Fibroblast of the aortic adventitia (primary cell): ENCODE measurements at places on chromosomes 1 and 21.

DNA sequence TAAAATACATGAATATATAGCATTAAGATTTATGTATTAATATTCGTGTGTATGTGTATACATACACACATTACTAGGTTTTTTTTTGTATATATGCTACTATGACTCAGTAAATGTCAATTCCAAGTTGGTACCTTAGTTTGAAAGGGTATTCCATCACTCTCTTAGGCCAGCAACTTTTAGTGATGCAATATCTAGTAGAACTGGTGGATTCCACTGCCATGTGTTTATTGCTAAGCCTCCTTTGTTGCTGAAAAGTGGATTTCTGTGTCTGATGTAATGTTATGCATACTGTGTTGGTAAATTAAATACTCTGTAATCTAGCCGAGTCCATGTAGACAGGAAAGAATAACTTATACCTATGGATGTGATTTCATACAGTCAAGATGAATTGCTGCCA is 16.9 kb upstream of the COL11A1 start:
- DNase-seq: no peak

GRCh38 chr1:207321790-207322645 is 540 bp downstream of the CD55 start:
- peak; percentile 58 for DNase-seq

- DNase-seq: peak; percentile 34
Observed at GRCh38 chr1:113675302-113675701, 84.0 kb downstream of the PHTF1 start.

- peak; percentile 50 for DNase-seq
Observed at GRCh38 chr1:8815582-8816151, 1.8 kb downstream of the RERE start.

- no peak for DNase-seq
Observed at GRCh38 chr1:116735246-116735645, 19.0 kb upstream of the CD2 start.
